Stimulated activated CD8-positive, alpha-beta memory T cell treated with anti-CD3 and anti-CD28 coated beads, Interleukin-7, amount 100 ng/mL, for 48 hours (primary cell): ENCODE measurements at places on chromosomes 2 and 18.

GRCh38 chr2:150232321-150232720 lies 255.1 kb downstream of the RND3 start:
- DNase-seq: no peak

GRCh38 chr2:28401411-28401810 lies 8.8 kb downstream of the FOSL2 start:
- no peak for DNase-seq

DNA sequence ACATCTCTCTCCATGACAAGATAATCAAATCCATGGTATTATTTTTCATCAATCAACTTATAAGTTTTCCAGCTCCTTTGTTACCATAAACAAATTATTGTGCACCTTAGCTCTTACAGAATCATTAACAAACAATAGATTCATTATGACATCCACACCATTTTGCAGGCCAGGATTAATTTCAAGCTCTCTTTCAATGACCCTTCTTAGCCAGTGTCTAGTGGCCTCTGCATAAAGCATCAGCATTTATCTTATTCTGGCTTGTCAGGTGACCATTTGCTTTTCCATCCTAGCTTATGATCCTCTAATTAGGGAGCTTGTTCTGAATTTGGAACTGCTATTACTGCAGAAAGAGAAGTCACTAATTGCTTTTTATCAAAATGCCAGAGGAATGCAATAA lies 806.2 kb upstream of the CHAC2 start:
- no peak for DNase-seq

GRCh38 chr18:54607213-54608027 lies 16.4 kb downstream of the DYNAP start:
- no peak for DNase-seq

- no peak for DNase-seq
These were observed 46.1 kb downstream of the SERTAD2 start for GRCh38 chr2:64607381-64608304.

- no peak for DNase-seq
These were observed 18.4 kb upstream of the CPO start for GRCh38 chr2:206920951-206921350.

- DNase-seq: no peak
These were observed 11.0 kb downstream of the CAPG start for GRCh38 chr2:85399183-85399455.

DNA sequence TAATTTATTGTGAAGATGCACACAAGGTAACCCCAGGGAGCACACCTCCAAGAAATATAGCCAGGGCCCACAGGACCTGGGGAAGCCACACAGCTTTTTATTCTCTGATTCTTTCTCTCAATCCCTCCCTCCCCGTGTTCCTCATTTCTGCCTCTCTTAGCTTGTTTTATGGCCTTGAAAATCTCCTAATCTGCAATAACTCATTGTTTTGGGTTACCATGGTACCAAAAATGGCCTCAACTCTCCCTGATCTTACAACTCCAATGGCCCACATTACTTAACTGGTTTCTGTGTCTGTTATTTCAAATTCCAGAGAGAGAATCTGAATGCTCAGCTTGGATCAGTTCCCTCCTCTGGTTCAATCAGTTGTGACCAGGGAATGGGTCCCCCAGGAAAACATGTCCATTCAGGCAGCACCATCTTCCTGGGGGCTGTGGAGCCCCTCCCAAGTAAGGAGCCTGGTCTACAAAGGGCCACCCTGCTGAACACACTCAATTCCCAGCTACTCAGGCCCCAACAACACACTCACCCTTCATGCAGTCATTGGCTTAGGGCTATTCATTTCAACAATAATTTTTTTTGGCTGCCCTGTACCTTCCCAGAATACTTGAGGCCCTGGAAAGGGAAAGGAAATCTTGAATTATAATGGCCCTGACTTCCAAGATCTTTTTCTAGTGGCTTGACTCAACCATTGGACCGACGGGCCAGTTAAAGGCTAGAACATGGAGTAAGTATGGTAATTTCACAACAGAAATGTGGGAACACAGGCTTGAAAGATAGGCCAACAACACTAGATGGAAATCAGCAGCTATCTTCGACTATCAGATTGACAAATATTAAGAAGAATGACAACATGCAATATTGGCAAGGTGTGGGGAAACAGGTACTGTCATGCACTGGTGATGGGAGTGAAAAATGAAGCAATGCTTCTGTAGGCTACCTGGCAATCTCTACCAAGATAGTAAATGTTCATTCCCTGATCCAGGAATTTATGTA lies 41.6 kb upstream of the ST3GAL5 start:
- no peak for DNase-seq

GRCh38 chr18:11496526-11497172 lies 112.7 kb upstream of the SLC35G4 start:
- DNase-seq: no peak

DNA sequence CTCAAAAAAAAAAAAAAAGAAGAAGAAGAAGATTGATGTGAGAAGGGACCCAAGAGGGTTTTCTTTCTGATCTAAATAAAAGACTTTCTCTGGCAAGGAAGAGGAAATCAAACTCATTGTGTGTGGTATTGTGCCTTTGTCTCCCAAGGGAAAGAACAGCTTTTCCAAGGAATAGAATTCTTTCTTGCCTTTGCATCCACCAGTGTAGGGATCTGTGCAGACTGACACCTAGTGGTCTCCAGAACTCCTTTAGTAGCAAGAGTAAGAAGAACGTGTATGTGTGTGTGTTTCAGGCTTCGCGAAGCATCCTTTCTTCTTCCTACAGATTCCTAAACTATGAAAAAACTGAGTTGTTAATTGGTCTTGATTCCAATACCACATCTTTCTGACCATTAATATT lies 33.5 kb upstream of the CRIM1 start:
- DNase-seq: no peak

GRCh38 chr2:100283724-100284501 lies 38.4 kb downstream of the LONRF2 start:
- no peak for DNase-seq

DNA sequence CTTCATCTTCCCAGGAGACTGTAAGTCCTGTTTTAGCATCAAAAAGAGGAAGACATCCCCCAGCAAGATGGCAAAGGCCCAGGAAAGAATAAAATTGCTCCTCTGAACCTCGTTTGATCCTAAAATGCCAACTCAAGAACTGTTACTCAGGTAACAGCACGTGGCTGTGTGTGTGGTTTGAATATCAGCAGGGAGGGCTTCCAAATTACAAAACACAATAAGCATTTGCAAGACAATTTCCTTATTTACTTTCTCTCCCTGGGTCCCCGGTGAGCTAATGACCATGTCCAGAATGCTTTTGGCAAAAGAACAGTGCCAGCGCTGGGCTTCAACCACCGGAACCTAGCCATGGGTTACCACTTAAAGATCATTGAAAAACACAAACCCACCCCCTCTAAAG lies 163.6 kb downstream of the C1D start:
- no peak for DNase-seq

DNA sequence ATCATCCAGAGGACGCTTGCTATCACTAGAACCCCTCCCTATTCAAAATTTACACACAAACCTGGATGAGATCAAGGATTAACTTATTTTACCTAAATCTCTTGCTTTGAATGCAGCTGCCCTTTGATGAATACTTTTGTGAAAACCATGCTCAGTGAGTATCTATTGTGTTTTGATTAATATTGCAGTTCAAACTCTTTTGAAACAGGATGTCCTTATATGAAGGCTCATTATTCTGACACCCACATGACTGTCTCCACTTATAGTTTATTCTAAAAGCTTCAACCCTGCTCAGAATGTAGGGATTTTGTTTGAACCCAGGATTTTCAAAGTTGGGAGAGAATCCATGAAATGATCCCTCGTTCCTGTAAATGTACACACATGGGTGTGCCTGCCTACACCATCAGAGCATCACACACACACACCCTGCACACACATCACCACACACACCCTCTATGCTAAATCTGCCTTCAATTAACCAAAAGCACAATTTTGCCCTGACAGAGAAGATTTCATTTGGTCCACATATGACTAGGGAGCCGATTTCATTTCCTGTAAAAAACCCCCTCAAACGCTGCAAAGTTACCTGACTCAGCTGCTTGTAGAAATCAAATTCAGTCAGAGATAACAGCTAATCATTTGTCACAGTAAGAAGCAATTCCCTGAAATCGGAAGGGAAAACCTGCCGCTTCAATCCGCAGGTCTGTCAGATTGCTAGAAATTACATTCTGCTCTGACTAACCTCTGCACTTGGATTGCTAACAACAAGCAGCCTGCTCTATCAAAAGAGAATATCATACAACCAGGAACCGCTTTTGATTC lies 65.2 kb downstream of the ZEB2 start:
- DNase-seq: no peak

- DNase-seq: no peak
These were observed 12.0 kb downstream of the GLI2 start for GRCh38 chr2:120747706-120748105.

DNA sequence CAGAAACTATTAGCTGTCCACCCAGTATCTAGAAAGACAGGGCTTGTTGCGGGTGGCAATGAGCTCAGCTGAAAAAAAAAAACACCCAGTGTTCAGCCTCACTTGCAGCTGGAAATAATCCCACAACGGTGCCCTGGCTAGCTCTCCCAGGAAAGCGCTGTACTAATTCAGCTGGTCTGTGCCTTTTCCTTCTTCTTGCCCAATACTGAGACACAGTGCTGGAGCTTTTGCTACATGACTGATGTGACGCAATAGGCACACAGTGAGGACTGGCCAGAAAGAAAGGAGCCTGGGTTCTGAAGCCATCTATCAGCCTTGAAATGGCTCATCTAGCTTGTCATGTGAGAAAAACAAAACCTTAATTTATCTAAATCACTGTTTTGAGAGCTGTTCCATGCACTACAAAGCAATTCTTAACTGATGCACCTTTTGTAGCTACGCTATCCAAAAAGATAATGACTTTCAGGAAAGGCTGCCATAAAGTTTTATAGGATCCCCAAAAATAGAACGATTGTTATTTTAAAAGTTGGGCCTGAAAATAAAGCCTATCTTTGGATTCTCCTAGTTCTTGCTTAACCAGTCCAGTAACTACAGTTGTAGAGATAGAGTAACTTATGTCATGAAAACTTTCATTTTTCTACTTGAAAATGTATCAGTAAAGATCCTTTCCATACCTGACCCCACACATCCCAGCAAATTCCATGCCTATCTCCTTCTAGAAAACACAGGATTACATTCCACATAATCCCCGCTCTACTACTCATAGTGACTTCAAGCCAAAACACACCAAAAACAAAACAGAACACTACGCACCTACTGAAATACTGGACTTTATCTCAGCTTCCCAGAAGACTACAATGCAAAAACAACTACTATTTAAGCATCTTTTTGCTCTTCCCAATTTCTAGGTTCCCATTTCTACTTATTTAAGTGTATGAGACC lies 15.9 kb downstream of the KIDINS220 start:
- DNase-seq: no peak

- DNase-seq: no peak
These were observed 47.8 kb downstream of the PRELID3A start for GRCh38 chr18:12455496-12455895.

DNA sequence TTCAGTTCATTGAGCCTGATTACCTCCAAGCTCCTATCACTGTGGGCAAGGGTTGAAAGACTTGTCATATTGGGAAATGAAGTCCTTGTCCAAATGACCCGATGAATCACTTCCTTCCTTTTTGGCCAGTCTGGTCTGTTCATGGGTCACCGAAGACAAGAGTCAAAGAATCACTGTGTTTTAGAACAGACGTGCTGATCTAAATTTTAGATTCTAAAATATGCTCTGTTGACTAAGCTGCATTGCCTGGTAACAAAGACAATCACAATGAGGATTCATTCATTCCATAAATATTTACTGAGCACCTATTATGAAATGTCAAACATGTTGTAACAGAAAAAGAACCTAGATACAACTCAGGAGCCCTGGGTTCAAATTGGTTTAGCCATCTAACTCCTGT lies 99.4 kb upstream of the RND3 start:
- DNase-seq: no peak

GRCh38 chr18:62399781-62400308 lies 74.7 kb downstream of the TNFRSF11A start:
- no peak for DNase-seq

DNA sequence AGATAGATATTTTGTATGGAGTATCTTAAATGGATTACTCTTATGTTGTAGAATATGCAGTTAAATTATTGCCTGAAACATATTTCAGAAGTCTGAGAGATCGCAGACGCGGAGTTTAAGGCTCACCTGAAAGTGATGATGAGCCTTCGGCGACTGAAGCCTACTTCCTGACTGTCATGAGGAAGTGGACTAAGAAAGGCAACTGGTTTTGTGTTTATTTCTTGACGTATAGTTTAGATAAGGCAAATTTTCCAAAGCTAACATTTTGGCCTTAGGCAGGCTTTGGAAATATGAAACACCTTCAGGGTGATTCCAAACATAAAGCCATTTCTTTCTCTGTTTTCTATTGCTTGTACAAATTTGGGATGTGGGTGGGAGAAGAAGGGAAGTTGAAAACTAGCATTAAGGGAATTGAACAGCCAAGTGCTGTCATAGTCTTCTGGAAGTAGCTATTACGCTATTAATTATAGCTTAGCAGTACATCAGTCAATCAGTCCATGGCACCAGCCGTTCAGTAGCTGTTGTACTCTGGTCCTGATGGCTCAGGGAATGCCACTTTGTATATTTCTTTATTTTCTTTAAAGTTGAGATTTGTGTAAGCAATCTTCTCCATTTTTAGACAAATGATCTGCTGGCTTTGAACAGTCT lies 1.5 kb downstream of the GRHL1 start:
- no peak for DNase-seq

DNA sequence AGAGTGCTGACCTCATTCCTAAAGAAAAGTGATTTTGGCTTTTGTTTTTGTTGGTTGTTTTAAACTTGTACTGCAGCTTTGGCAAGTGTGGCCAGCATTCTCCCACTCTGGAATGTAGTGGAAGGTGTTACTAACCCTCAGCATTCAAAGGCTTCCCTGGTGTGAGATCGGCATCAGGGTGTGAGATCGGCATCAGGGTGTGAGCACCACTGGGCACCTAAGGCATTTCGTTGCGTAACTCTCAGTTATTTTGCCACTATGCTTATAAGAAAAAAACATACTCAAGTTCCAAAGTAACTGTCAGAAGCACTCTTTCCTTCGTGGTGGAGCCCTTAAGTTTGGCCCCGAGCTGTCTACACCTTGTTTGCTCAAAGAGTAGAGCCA lies 1.7 kb downstream of the CYBRD1 start:
- DNase-seq: no peak

- DNase-seq: no peak
These were observed 3.2 kb downstream of the EPAS1 start for GRCh38 chr2:46300406-46300832.

DNA sequence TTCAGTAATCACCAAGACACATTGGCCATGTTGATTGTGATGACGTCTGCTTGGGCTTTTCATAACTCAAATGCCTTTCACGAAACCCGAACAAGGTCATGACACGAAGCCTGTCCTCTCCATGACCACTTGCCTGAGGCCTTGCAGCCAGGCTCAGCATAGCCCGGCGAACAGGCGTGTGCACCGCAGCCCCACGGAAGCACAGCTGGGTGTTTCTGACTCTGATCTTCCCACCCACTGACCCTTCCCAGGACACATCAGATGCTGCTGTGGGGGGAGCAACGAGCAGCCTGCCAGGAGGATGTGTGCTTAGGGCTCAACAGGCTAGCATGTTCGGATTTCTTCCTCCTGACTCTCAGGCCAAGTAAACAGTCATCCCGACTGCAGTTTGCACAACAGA lies 369.4 kb upstream of the SALL3 start:
- DNase-seq: no peak

- DNase-seq: no peak
These were observed 155.3 kb downstream of the ANTXR1 start for GRCh38 chr2:69168144-69168813.
